ENCODE measurements at places on chromosomes 2 and 18.

DNA sequence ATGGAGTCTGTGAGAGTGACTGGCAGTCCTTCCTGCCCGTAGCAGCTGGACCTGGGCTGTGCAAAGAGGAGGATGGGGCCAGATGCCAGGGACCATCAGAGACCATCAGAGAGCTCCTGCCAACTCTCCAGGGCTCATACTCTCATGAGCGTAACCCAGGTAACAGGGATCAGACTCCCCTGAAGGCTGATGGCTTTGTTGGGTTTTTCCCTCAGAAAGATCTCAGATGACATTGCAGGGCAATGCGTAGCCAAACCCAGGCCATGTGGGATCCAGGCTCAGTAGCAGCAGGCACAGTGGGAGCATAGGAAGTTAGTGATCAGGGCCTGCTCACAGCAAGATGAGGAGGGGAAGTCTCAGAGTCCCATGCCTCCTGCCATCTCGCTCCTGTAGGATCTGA lies 218.0 kb downstream of the LOXHD1 start:
- no peak for DNase-seq

- no peak for DNase-seq
These were observed 91.4 kb downstream of the TMEM237 start for GRCh38 chr2:201551901-201552300.

DNA sequence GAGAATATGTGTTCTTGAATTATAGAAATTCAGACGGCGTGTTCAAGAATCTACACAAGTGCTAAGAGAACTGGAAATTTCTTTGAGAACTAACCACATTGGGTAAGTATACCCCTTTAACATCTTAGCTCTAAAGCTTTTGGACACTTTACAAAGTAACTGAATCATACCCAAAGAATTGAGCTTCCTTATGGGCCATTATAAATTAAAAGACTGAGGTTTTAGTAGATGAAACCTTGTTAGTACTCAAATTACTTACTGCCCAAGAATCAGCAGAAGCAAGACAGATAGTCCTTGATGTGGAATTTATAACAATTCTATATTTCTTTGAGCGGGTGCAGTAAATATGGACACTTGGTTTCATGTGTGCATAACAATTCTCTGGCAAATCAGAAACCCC lies 168.3 kb downstream of the PRPF40A start:
- DNase-seq, result no peak

DNA sequence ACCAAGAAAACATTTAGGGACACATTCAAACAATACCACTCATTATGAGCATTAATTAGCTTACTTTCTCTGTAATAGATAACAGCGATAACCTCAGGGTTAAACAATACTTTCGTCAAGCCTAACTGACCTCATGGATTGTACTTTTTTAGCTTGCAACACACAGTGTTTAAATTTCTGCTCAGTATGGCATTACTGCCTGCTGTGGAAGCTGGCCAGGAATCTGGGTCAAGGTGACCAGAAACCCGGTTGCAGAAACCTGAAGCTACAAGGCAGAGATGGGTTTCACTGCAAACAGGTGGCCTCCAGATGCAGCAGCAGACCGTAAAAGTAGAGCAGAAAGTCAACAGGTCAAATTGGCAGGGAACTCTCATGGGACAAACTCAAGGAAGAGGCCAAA lies 123.8 kb upstream of the FHL2 start:
- DNase-seq, result no peak

DNA sequence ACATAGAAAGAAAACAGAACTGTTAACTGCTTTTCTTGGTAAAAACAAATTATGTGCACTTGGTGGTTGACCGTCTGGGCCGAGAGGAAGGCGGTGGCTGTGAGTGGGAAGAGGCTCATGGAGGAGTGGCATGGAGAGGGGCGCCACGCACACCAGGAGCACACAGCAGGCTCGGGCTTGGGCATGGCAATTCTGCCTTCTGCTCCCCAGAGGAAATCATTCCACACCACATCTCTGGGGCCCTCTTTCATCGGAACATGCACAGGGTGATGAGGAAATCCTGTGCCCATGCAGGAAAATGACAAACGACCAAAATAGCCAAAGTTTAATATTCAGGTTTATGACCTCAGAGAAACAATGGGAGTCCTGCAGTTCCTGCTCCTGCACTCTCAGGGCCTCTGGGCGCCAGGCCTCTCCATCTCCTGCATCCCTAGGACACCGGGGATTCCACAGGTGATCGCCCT lies 26.4 kb downstream of the WDFY1 start:
- no peak for DNase-seq

GRCh38 chr2:29276151-29276550 lies 160.9 kb downstream of the CLIP4 start:
- no peak for DNase-seq

- no peak for DNase-seq
These were observed 524.2 kb downstream of the TRIB2 start for GRCh38 chr2:13240789-13241487.

- DNase-seq, result no peak
These were observed 81.9 kb downstream of the ACAA2 start for GRCh38 chr18:49731421-49731841.

DNA sequence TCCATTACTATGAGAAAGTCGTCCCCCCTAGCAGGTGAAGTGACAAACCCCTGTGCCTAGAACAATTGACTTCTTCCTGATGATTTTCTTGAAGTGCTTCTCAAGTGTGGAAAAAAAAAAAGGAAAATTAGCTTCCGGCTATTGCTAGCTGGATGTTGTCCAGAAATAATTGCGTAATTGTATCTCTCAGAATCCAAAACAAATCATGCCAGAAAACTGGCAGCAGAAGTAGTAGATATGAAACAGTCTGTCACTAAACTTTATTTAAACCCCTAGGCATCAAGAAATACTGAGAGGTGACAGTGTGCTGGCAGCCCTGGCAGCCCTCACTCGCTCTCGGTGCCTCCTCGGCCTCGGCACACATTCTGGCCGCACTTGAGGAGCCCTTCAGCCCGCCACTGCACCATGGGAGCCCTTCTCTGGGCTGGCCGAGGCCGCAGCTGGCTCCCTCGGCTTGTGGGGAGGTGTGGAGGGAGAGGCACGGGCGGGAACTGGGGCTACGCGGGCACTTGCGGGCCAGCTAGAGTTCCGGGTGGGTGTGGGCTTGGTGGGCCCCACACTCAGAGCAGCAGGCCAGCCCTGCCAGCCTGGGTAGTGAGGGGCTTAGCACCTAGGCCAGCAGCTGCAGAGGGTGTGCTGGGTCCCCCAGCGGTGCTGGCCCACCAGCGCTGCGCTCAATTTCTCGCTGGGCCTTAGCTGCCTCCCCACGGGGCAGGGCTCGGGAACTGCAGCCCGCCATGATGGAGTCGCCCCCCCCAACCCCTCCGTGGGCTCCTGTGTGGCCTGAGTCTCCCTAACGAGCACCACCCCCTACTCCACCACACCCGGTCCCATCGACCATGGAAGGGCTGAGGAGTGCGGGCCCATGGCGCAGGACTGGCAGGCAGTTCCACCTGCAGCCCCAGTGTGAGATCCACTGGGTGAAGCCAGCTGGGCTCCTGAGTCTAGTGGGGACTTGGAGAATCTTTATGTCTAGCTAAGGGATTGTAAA lies 80.5 kb upstream of the ABCA12 start:
- DNase-seq, result no peak
